Substantia nigra (tissue), 51 donors: ENCODE measurements at places on chromosomes 1 and 21.

DNA sequence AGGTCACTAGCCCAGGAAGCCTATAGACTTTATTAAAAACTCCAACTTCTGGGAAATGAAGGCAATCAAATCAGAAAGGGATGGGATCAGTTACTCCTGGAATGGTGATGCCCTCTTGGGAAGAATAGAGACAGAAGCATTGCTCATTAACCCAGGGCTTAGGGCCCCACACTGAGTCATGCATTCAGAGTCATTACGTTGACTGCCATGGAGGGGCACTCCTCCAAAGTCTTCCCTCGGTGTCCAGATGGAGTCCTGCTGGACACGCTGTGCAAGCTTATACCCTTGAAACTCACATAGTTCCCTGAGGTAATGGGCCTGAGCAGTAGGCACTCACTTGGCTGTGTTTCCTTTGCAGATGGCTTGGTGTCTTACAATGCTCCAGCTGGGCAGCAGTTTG is 35.2 kb upstream of the HSD17B7 start:
- DNase-seq, result no peak

GRCh38 chr1:91830242-91831131 is 55.5 kb downstream of the TGFBR3 start:
- DNase-seq, result no peak

- DNase-seq, result no peak
Measured at GRCh38 chr1:95903060-95903459, 669.0 kb downstream of the RWDD3 start.

DNA sequence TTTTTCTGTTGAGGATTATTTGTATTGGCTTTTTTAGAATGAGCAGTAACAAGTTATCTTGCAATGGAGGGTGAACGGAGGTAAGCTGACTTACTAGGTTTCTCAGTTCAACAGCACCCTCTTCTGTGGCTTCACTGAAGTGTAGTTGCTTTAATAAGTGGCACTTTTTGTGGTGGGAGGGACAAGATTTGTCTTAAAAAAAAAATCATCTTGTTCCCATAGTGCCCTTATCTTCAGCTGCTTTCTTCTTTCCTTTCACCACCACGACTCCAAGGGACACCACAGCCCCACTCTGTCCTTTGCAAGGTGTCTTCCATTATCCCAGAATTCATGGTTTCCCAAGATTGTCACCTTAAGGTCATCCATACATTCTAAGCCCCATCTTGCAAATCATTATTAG is 92.9 kb downstream of the PIGK start:
- DNase-seq, result no peak

GRCh38 chr1:41484402-41485241 is at the start of gene EDN2:
EDN2 (minus strand) TSS chr1:41484683; CDS start chr1:41484601, 82 bp downstream.
- no peak for DNase-seq

GRCh38 chr1:117110774-117111173 is 10.8 kb downstream of the TRIM45 start:
- no peak for DNase-seq

GRCh38 chr1:198630863-198631262 is 8.0 kb upstream of the PTPRC start:
- DNase-seq, result no peak

DNA sequence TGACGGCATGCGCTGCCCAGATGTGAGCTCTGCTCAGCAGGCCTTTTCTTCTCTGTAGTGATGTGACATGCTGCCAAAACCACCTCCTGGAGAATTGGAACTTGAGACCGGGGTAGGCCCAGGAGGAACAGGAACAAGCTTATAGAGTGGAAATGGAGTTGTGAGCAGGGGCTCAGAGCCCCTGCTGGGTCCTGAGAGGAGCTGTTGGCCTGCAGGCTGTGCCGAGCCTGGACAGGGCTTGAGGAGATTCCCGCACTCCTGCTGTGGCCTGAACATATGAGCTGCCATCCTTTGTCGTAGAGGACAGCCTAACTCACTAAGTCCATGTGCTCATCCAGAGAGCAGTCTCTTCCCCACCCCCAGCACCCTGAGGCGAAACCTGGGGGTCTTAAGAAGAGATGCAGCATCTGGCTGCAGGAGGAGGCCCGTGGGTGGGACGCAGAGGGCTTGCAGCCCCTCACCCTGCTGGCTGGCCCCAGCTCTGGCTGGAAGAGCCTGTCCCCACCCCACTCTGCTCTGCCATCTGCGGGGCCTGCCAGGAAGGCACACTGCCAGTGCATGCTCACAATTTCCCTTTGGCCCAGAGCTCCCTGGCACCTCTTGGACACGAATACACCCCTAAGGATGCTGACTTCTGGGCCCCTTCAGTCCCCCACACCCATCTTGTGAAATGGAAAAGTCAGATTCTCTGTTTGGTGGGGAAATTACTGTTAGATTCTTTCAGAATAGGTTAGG is 42.5 kb downstream of the PTPRF start:
- DNase-seq, result peak; percentile 40

DNA sequence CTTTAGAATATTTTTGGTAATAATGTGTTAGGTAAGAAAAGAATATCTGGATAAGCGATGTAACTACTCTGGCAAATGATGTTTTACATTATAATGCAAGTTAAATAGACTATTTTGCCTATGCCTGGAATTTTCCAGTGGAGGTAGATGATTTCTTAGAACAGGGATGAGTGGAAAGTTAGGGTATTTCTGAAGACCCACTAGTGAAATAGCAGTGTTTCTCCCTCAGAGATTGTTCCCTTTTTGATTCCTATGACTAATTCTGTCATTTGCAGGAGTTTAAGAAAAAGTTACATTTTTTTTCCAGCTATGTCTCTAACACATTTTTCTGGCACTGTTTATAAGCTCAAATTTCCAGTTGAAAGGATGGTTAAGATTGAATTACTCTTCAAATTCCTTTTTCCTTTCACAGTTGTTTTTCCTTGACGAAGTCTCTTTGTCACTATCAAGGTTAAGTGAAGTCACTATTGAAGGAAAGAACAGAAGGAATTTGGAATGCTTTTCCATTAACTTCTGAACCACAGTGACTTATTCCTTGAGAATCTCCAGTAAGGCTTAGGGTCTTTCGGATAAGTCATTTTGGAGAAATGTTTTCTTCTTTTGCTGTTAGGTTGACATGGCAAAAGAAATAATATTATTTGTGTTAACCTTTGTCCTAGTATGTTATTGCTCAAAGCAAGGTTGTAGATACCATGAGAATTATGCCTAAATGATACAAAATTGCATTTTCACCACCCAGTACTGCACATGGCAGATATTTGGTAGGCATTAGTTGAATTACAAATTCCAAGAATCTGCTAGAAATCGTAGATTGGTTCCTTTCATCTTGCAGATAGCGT is 42.9 kb upstream of the ZNF326 start:
- DNase-seq, result no peak

DNA sequence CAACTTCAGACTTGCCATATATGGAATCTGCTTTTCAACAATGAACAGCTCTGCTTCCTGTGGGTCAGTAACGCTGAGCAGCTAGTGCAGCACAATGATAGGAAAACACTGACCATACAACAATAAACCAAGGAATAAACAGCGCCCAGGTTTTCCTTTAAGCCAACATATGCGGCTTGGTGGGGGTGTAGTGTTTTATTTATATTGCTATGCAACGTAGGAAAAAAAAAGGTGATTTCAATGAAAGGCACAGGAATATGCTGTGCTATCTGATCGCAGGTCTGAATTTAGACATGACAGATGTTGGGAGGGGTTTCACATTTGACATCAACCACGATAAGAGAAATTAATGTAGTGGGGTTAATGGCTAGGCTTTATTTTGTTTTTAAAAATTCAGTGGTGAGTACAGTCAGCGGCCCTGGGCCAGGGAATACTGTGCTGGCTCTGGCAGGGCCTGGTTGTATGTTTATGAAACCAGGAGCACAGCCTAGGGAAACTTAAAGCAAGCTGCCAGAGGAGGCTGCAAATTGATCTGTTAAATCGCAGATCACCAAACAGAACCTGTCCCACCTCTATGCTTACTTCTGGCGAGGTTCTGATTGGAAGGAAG is 4.3 kb downstream of the TSPAN2 start:
- DNase-seq, result no peak

GRCh38 chr1:116318897-116319296 is 54.1 kb upstream of the ATP1A1 start:
- no peak for DNase-seq

- DNase-seq, result no peak
Measured at GRCh38 chr1:53495633-53496345, 36.6 kb downstream of the DMRTB1 start.

DNA sequence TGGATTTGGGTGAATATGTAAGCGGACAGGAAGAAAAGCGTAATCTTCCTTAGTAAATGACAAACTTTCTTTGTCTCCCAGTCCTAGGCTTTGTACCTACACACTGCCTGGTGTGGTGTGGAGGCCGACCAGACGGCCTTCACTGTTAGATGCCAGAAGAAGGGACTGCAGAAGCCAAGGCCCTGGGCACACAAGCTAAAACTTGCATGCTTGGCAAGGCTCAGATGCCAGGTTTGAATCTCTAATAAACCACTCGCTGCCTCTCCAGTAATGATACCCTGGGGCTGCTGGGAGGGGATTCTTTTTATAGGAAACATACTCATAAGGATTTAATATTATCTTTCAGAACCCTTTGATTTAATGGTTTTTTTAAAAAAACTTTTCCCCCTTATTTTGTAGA is 263.8 kb downstream of the PTPRC start:
- no peak for DNase-seq

DNA sequence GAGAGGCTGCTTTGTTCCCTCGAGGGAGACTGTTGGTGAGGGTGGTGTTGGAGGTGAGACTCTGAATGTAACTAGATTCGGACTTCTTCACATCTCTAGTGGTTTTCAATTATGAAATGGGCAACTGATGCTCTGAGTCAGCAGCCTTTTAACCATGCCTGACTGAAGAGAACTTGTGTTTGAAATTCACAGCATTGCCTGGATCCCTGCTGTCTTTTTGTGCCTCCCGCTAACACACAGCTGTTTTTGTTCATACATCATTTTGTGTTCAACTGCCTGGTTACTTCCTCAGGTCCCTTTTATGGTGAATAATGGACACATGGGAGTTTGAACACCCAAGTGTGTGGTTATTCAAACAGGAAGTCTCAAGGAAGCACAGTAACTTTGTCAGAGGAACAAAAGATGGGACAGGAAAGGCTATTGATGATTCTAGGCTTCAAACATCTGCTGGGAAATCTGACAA is 16.8 kb downstream of the LAMC1 start:
- DNase-seq, result no peak

DNA sequence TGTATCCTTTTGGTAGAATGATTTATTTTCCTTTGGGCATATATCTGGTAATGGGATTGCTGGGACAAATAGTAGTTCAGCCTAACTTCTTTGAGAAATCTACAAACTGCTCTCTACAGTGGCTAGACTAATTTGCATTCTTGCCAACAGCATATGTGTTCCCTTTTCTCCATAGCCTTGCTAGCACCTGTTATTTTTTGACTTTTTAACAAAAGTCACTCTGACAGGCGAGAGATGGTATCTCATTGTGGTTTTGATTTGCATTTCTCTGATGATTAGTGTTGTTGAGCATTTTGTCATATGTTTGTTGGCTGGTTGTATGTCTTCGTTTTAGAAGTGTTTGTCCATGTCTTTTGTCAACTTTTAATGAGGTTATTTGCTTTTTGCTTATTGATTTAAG is 99.8 kb downstream of the UCK2 start:
- no peak for DNase-seq

- peak; percentile 4 for DNase-seq
Measured at GRCh38 chr1:162847839-162848453, 13.0 kb downstream of the CCDC190 start.

DNA sequence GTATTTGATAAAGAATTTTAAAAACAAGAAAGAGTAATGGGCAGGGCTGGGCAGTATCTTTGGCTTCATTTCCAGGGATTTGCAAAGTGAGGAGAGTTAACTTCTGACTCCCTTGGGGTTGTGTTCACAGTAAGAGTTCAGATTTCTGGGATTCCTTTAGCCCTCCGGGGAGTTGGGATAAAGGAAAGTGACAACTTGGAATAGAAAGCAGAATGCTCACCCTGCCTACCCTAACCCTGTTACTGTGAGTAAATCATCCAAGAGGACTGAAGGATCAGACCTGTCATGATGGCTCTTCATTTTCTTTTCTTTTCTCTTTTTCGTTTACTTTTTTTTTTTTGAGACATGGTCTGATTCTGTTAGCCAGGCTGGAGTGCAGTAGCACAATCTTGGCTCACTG is 76.1 kb downstream of the CACHD1 start:
- DNase-seq, result no peak

GRCh38 chr1:42317308-42317707 is 17.7 kb downstream of the FOXJ3 start:
- no peak for DNase-seq

DNA sequence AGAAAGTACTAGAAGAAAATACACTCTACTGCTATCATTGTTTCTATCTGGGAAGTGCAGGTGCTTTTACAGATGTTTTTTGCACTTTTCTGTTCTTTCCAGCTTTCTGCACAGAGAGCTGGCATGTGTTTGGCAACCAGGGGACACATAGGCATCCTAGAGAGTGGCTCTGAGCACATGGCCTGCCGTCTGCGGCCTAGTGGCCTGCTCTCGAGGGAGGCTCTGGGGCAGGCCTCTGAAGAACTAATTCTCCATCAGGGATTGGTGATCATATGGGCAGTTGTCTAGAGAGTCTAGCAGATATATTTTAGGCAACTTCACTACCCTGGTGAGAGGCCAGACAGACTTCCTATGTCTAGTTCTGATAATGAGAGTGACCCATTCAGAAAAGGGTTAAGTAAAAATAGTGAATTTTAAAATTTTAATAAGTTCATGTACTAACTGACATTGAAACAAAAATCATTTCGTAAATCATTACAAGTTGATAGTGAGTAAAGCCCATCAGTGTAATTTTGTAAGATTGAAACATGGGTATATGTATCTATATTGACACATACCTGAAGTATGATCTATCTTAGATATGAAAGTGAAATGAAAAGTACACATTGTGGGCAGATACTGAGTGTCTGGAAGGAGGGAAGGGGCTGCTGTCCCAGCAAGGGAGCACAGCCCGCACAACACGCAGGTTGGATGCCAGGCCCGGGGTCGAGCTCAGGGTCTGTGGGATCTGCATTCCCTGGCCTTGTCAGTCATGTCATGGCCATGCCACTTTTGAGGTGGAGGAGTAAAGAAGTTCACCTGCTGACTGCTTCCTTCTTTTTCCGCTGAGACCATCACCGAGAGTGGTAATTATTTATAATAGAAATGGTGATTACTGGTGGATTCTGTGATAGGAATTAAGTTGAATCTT is 79.8 kb downstream of the PCBP3 start:
- DNase-seq, result no peak

DNA sequence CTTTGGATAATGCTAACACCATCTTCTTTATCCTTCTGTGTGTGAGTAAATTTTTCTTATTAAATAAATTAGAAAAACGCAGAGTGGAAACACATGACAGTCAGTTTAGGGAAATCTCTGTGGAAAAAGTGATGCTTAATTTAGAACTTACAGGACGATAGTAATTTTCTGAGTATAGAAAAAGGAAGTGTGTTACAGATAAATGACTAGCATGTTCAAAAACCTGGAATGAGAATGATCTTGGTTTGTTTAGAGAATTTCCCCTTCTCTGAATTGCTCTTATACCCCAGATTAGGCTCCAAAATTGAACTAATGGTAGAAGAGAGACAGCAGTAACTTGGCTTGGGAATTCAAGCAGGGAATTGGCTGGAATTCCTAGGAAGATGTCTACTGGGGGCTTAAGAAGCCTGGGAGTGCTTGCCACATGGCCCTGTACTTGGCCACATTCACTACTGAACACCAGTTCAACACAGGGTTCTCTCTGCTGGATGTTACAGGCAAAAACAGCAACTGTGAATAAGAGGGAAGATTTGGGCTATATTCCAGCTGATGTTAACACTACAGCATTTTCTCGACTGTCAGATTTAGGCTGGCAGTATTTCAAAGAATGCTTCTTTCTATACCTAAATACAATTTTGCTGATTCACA is 1004.2 kb downstream of the TTLL7 start:
- no peak for DNase-seq

- no peak for DNase-seq
Measured at GRCh38 chr1:218677026-218677425, 331.9 kb downstream of the TGFB2 start.
